ENCODE measurements at places on chromosomes 7 and 10.

DNA sequence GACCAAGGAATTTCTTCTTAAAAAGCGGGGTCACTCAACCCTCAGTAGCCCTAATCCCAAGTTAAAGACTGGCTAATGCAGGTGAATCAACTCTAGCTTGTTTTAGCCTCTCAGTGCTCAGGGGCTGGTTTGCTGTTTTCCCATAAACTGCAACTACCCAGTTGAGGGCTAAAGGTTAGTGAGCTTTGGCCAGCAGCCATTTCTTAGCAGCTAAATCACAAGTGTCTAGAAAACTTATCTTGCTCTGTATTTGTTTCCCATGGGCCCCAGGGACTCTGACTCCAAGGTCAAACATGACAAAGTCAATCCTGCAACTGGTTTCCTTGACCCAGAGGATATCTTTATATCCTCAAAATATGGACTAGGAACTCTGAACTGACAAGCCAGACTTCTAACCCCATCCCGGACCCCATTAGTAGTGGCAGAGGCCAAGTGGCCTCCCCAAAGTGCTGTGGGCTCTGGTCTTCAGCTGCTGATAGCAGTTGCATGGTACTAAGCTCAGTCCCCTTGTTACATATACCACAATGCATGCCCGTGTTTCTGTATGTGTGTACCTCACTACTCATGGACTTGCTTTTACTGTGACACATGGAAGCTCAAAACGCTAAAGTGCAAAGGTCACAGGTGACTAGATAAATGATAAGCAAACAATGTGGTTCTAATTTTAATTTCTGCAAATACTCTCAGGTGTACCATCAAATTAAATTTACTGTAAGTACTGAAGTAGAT lies 793.0 kb upstream of the IGFBP3 start:
- DNase-seq = no peak

DNA sequence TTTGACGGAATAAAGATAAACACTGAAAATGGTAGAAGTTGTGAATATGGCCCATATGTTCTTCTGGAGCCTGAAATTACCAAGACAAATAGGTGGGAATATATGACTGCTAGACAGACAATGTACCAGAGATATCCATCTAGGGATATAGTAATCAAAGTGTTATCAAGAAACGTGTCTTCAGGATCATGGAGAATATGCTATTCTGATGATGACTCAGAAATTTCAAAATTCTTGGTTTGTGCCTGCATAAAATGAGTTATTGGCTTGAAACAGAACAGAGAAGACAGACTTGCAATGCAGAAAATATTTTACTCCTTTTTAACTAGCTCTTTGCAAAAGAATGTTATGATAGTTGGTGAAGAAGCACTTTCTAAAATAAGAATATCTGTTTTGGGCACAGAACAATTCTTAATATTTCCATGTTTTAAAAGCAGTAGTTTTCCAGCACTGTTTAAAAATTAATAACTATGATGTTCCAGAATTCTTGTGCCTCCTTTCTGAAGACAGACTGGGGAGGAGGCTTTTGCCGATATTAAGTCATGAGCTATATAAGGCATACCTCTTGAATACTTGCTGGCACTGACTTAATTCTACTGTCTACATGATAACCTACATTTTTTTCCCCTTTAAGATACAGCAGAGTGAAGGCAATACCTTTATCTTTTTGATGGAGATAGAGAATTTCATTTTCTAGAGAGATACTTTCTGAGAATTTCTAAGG lies 34.4 kb upstream of the CABCOCO1 start:
- no peak for DNase-seq

GRCh38 chr10:59876695-59877094 lies 29.7 kb downstream of the CCDC6 start:
- no peak for DNase-seq

- DNase-seq = no peak
Observed at GRCh38 chr10:59563531-59563930, 146.1 kb downstream of the SLC16A9 start.

- DNase-seq = no peak
Observed at GRCh38 chr10:77597560-77597959, 40.0 kb downstream of the KCNMA1 start.

- no peak for DNase-seq
Observed at GRCh38 chr10:99123336-99123735, 112.3 kb downstream of the HPSE2 start.

DNA sequence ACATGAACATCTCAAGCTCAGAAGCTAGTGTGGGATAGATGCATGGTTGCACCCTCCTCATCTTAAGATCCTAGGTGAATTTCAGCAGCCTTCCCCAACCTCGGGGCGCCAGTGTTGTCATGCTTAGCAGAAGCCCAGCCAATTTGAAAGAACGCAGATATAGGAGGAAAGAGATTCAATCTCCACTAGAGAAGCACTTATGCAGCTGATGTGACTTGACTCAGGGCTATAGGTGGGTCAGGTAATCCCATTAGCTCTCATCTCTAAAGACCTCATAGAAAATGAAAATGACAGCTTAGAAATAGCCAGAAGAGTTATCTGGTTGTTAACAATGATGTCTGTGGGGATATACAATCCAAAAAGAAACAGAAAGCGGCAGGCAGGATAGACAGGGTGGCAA lies 310.5 kb downstream of the GPAM start:
- DNase-seq = no peak

GRCh38 chr10:52229291-52229931 lies 84.7 kb upstream of the DKK1 start:
- no peak for DNase-seq

- DNase-seq = no peak
Observed at GRCh38 chr10:87961314-87961713, 97.9 kb downstream of the PTEN start.

DNA sequence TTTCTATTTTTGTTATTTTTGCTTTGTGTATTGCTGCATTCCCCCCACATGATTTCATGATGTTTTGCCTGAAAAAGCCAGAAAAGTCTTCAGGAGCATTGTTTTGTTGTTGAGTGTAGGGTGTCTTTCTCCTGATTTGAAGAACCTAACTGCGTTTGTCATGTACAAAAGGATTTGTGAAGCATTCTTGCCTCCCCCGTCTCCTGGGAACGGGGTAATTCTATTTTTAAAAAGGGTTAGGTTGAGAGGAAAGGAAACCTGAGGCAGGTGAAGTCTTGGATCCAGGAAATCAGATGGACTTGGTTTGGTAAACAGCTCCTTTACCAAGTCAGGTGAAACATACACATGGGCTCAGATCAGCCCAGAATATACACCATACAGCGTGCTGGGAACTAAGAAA lies 26.0 kb upstream of the BTBD16 start:
- DNase-seq = no peak

GRCh38 chr10:53403688-53404087 lies 631.1 kb upstream of the MBL2 start:
- no peak for DNase-seq

DNA sequence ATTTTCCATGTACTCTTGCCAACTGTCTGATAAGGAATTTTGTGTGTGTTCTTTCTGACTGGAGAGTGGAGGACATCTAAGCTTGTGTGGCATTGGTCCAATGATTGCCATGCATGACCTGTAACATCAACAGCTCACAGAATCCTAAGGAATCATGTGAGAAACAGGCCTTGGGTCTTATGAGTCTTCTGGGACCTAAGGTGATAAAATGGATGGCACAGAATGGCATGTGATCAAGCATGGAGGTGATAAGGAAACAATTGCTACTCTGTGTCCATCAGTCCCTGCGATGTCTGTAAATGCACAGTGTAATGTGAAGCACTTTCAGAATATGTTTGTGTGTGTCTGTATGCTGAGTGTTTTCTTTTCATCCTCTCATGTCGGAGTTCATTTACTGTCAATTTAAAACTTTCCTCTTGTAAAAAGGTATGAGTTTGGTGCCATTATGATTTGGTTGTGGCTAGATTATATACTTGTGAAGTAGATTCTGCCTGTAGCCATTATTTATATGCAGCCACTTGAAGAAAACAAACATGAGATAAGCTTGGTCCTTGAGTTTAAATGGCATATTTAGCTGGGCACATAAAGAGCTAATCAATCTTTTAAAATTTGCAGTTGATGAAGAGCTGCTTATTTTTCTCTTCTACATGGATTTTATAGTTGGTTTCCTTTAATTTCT lies 127.5 kb downstream of the VPS50 start:
- DNase-seq = no peak

DNA sequence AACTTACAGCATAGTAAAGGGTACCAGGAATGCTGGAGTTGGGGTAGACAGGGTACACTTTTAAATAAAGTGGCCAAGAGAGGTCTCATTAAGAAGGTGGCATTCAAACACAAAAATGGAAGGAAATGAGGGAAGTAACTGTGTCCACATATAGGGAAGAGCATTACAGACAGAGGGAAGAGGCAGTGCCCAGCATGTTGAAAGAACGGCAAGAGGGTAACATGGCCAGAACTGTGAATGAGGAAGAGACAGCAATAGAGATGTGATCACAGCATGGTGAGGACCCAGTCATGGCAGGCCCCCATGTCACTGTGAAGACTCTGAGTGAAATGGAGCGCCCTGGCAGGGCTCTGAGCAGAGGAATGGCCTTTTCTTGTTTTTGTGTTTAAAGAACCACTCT lies 35.1 kb upstream of the ZNRF2 start:
- DNase-seq = no peak

DNA sequence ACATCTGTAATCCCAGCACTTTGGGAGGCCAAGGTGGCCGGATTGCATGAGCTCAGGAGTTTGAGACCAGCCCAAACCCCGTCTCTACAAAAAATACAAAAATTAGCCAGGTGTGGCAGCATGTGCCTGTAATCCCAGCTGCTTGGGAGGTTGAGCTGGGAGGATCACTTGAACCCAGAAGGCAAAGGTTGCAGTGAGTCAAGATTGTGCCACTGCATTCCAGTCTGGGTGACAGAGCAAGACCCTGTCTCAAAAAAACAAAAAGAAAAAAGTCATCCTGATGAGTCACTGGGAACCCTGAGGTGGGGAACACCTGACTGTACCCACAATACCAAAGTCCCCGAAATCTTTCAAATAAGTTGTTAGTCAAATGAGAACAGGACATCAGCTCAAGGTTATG lies 80.0 kb downstream of the NEBL start:
- no peak for DNase-seq

- no peak for DNase-seq
Observed at GRCh38 chr7:41117431-41117830, 585.5 kb downstream of the INHBA start.

- peak; percentile 50 for DNase-seq
Observed at GRCh38 chr10:1465418-1465911, 271.9 kb downstream of the ADARB2 start.

DNA sequence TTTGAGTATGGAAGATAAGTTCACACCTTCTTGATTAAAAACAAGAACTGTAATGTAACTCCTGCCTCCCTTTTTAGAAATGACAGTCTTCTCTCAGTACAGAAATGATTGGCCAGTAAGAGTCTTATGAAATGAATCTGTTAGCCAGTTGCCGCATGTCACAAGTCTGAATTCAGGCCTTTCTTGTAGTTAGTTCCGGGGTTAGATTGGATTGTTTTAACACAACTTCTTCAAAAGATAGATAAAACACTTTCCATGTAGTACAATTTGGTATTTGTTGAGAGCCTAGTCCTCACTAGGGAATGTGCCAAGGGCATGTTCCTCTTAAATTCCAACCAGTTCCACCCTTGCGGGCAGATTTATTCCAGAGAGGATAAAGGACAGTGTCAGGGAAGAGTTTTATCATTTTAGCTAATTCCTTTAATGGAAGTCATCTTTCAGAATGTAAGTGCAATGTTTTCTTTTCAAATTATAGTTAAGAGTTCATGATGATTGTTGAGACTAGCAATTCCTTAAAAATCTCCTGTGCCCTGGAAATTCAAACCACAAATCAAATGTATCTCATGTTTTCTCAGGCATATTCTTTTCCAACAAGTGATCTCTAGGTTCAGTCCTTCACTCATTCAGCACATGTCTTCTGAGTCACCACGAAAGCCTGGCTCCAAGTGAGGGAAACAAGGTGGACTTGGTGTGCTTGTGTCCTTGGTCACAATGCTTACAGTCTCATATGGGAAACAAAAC lies 4.1 kb downstream of the FHIP2A start:
- DNase-seq = peak; percentile 82

GRCh38 chr10:103224133-103224532 lies 21.6 kb upstream of the RPEL1 start:
- no peak for DNase-seq

DNA sequence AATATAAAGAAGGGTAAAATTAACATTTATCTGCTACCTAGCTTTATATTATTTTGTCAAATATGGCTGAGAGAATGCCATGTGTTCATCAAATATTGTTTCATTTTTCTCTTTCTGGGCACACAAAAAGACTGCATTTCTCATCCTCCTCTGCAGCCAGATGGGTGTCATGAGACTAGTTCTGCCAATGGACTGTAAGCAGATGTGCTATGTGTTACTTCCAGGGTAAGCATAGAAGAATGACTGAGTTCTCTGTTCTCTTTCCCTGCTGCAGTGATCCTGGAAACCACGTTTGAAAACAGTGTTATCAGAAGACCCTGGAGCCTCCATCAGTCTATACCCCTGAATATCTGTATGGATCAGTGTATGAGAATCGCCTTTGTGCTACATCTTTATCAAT lies 24.1 kb upstream of the SLK start:
- DNase-seq = no peak

GRCh38 chr7:20076835-20077234 lies 140.3 kb downstream of the MACC1 start:
- no peak for DNase-seq

DNA sequence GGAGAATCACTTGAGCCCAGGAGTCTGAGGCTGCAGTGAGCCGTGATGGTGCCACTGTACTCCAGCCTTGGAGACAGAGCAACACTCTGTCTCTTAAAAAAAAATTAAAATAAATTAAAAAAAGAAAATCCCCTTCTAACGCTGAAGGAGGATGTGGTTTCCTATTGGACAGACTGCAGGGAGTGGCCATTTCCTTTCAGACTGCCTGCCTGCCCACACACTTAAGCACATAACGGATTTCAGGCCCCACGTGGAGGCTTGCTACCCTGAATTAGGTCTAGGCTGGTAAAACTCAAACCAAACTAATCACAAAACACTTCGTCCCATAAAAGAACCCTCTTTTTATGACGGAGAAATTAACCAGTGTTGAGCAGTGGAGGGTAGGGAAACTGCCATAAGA lies 34.0 kb downstream of the GATA3 start:
- peak; percentile 55 for DNase-seq

DNA sequence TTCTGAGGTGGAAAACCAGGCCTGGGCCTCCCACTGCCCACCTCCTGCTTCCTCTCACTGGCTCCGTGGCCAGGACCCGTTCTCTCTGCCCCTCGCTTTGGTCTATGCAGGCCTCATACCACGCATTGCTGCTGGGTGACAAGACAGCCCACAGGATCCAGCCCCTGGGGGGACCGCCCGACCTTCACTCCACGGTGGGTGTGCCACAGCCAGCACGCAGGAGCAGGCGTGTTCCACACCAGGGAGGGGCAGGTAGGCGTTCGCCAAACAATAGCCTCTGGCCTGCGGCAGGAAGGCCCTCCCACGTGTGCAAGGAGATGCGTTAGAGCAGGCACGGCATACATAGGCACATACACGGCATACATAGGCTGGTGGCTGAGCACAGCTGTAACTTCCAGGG lies 233.4 kb downstream of the WDR37 start:
- no peak for DNase-seq

- no peak for DNase-seq
Observed at GRCh38 chr7:78638364-78638763, 815.1 kb downstream of the MAGI2 start.
